ENCODE measurements at places on chromosomes 2 and 18.

DNA sequence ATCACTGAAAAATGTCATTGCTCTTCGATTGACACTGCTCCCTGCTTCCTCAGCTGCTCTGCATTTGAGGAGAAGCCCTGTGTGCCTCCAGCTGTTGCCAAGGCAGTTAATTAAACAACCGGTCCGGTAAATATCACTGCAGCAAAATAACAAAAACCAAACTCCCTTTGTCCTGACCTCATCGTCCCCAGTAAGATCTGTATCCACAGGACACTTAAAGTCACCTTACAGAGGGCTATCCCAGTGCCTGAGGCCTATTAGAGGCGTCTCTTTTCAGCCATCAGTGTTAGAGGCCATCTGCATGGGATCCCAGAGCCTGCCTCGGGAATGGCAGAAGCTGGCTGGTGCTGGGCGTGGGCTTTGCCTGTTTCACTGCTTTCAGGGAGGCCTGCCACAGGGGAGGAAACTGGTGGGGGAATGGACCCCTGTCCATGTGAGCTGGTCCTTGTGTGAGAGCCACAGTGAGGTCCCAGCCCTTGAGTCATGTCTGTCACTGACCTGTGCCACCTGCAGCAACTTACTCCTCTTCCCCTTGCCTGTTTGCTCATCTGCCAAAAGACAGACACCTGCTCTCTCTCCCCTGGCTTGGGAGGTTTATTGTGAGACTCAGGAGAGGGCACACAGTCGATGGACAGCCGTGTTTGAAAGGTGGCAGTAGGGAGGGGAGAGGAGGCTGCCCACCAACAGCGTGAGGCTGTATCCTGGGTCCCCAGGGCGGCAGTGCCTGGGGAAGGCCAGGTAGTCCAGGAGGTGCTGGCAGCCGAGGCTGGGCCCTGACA, 117.7 kb upstream of the MCFD2 start:
- DNase-seq = peak; percentile 55

GRCh38 chr2:111679202-111679601, 204.8 kb downstream of the ANAPC1 start:
- no peak for DNase-seq

DNA sequence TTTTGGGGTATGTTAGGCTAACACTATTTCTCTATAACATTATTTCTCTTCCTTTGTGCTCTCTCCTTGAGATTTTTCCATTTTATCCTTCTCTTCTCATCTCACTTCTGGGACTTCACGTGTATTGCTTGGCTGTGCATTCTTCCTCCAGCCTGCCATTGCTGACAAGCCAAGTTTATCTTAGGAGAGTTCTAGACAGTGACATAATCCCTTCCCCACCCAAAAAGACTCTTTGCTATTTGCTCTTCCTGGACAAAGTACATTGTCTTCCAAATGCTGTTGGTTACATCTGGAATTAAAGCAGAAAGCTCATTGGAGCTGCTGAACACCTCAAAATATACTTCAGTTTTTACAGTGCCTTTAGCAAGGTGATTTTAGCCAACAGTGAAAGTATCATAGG, 8.9 kb downstream of the TSPYL6 start:
- no peak for DNase-seq

GRCh38 chr2:133801946-133802345, 233.7 kb upstream of the NCKAP5 start:
- DNase-seq = no peak

DNA sequence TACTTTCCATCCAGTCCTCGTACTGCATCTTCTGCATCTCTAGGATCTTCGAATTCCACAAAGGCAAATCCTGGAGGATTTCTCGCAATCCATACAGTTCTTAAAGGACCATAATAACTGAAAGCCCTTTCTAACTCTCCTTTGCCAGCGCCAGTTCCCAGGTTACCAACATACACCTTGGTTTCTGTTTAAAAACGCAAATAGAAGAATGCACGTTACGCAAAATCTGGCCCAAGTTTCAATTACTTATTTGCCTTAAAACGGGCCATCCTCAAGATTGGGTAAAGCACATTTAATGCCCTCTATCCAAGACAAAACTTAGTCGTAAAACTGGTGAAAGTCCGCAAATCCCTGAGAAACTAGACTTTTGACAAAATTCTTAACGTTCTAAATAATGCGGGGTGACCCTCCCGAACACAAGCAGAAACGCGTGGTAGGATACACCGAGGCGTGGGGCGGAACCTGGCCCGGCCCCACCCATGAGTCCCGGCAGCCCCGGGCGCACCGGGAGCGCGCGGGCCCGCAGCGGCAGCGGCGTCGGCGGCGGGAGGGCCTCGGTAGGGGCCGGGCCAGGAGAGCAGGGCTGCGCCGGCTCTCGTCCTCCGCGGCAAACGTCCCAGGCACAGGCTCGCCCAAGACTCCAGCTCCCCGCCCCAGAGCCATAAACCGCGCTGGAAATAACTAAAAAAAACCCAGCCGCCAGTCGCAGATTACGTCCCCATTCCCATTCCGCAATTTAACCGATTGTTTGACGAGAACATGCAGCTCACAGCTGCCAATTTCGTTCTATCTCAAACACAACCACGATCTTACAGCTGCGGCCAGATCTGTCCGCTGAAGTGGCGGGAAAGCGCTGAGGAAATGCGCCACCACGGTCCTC, 910 bp downstream of the SRSF7 start:
- no peak for DNase-seq

DNA sequence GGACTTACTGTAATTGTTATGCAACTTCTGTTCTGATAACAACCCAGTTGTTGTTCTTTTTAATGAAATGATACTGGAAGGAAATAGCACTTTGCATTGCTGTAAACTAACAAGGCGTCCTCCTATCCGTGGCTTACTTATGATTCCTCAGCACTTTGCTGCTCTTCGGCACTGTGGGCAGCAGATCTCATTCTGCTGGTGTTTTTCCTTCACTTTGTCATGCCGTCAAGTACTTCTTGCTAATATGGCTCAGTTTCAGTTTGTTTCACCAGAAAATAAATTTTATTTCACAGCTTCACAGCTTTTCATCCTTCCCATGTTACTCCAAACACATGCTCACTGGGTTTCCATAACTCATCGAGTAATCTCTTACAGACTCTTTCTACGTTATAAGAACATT, 289.3 kb downstream of the MEIS1 start:
- DNase-seq = no peak

GRCh38 chr2:203706403-203706802, at the start of gene CD28:
Gene CD28 (plus strand): TSS chr2:203706639. CDS start chr2:203706697, 58 bp downstream.
- no peak for DNase-seq

DNA sequence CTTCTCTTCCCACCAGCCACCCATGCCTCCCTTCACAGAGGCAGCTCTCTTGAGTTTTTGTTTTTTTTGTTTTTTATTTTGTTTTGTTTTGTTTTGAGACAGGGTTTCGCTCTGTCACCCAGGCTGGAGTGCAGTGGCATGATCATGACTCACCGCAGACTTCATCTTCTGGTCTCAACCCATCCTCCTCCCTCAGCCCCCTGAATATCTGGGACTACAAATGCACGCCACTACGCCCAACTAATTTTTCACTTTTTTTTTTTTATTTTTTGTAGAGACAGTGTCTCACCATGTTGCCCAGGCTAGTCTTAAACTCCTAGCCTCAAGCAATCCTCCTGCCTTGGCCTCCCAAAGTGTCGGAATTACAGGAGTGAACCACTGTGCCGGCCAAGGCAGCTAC, 161.4 kb downstream of the TRABD2A start:
- DNase-seq = no peak

DNA sequence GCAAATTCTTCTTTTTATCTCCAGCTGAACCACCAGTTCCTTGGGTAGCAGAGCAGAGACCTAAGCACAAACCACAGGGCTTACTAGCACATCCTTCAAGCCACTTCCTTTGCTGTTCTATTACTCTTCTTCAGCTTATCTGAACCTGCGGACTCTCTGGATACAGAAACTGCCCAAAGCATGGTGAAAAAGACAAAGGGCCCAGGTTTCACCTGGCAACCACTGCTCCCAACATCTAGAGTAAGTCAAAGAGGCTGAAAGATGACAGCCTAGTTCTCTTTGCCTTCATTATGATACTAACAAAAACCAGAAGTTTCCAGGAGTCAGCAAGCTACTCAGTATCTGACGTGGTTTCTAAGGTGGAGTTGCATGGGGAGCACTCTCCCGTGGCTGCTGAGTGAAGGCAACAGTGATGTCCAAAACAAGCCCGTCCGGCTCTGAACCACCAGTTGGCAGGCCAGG, 43.4 kb downstream of the KANSL3 start:
- no peak for DNase-seq

DNA sequence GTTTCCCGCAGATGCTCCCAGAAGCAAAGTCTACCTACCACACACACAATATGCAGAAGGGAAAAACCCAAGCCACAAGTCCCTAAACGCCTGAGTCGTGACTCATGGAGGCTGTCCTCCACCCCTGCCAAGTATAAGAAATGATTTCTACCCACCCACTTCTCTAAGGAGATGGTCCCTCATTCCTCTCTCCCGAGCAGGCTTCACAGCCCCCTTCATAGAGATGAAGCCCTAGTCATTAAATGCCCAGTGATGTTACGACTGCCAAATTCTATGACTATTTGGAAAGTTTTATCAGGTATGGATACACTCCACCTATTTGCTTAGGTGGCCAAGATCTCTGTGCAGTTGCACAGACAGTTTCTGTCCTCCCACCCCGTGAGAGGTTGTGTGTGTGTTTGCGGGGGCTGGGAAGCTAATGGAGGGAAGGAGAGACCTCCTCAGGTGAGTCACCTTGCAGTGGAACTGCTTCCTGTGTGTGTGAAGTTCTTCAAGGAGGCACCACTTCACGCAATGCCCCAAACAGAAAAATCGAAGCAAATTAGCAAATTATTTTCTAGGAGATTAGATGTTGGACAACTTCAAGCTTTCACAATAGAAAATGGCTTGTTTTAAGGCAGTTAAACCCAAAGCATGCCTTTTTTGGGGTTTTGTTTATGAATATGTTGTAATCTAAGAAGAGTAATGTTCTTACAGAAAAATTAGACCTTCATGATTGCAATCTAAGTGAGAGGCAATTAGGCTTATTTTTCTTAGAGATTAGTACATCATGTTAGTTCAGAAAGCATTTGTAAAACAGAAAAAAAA, 175.2 kb downstream of the TGIF1 start:
- no peak for DNase-seq

DNA sequence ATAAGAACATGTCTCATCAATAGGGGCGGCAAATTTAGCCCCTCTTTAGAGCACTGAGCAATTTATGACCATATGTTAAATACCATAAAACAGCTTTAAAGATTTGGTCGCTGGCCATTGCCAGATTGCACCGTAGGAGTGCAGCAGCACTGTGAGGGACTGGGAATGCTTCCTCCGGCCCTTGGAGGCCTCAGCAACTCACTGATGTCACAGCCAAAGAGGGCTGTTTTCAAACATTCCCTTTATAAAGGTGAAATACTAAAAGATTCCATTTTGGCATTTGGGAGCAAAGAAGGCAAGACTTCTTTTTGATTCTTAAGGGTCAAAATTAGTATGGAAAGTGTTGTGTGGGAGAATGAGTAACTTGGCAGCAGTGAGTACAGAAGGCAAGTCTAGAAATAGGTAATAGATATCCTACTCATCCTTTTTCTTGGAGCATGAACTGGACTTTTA, 63.7 kb downstream of the BABAM2 start:
- no peak for DNase-seq

DNA sequence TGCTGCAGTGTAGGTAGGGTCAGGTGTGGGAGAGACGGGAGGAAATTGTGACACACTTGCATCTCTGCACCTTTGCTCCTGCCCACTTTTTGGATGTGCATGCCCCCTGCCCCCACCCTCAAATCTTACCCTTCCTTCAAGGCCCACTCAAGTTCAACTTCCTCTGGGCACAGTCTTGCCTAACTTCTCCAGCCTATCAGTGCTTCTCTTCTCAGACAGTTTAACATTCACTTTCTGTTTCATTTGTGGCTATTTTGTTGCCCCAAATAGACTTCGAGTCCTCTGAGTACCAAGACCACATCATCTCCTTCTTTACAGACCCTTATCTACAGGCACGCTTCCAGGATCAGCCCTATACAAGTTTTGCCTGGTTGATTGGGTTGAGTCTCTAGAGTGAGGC, 2.7 kb downstream of the ST8SIA5 start:
- no peak for DNase-seq

GRCh38 chr2:88563129-88563528, 64.1 kb downstream of the EIF2AK3 start:
- DNase-seq = no peak

- DNase-seq = no peak
These were observed 1.6 kb upstream of the TMBIM1 start for GRCh38 chr2:218293715-218294429.

DNA sequence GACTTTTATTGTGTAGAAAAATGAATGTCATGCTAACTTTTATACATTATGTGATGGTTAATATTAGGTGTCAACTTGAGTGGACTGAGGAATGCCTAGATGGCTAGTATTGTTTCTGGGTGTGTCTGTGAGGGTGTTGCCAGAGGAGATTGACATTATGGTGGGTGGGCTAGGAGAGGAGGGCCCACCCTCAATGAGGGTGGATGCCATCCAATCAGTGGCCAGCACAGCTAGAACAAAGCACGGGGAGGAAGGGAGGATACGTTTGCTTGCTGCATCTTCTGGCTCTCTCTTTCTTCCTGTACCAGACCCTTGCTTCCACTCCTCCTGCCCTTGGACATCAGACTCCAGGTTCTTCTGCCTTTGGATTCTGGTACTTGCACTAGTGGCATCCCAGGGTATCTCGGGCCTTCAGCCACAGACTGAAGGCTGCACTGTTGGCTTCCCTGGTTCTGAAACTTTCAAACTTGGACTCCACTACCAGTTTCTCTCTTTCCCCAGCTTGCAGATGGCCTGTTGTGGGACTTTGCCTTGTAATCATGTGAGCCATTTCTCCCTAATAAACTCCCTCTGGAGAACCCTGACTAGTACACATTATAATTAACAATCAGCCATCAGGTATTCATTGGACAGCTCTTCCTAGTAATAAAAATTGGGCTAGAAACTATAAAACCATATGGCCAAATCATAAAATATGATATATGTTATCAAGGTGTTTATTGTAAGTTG, 31.7 kb upstream of the ZCCHC2 start:
- DNase-seq = no peak

DNA sequence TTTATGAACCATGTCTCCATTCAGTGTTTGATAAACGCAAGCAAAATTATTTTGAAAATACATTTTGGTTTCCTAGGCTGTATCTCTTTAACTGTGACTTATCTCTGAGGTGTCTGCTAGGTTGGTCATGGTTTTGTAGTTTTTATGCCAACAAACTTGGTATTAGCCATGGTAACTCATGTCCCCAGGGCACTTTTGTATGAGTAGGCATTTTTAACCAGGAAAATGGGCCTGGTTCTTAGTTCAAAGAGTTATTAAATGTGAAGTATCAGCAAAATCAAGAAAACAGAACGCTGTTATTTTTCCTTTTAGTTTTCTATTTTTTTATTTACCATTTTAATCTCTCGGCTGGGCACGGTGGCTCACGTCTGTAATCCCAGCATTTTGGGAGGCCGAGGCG, 179.3 kb upstream of the LHCGR start:
- DNase-seq = no peak

- no peak for DNase-seq
These were observed 25.9 kb upstream of the CXCR4 start for GRCh38 chr2:136143603-136144451.

Measured in right kidney (tissue), 9 donors.